Activated CD4-positive, alpha-beta T cell treated with anti-CD3 and anti-CD28 coated beads, Interleukin-2, amount 10 ng/mL, durations not matched to agents 7 days and 5 days (primary cell): ENCODE measurements at places on chromosomes 7 and 10.

DNA sequence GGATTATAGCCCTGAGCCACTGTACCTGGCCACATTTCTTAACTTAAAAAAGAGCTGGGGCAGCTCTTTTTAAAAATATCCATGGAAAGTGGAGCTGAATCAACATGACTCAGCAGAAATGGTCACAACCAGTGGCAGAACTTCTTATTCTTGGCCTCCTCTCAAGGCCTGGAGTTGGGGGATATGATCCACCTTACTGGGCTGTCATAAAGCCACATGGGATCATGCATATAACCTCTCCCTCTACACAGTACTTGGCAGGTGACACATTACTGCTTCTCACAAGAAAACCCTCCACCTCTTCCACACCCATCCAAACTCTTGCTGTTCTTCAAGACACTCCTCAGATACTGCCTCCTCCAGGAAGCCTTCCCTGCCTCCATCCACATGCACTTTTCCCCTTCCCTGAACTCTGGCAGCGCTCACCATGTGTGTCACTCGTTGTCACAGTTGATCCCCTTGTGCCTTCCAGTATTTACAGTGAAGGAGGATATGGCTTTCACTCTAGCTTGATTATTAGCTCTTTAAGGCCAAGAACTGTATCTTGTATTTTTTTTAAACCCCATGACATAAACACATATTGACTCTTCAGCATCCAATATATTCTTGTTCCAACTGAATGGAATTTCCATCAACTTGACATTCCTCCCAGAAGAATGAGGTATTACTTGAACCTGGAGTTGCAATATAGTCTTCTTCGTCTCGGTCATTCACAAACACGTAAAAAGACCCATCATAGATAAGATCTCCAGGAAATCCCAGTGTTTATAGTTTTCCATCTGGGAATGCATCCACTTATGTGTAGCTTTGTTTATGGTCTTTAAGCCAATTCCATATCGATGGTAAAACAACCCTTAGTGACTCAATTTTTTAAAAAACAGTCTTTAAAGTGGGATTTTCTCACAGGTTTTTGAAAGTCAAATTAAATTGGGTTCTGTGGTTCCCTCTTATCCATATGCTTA lies 85.5 kb downstream of the TBXAS1 start:
- no peak for DNase-seq

GRCh38 chr7:90276033-90276728 lies 31.2 kb downstream of the CFAP69 start:
- DNase-seq, result no peak

- no peak for DNase-seq
These were observed 96.9 kb downstream of the NT5C2 start for GRCh38 chr10:103096130-103096529.

DNA sequence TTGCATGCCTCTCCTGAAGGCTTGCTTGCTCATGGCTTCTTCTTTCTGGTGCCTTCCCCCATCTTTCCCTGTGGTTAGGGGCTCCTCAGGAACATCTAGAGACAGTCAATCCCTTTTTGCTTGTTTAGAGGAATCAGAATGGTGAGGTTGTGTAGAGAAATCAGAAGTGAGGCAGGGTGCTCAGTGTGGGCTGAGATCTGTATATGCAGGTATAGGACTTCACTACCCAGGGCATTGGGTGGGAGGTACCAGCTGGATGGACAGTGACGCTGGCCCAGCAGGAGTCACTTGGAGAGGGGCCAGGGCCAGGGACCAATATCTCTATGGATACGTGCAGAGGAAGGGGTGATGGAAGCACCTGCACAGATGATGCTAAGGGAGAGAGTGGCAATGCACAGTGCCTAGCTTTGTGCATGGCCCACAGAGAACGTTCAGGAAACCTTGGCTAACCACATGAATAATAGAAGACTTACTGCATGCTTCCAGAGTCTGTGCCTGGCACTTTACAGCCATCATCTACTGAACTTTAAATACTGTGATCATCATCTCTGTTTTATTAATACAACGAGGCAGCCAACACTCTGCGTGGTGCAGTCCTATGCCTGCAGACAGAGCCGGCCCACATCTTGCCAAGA lies 255.2 kb downstream of the ABCA13 start:
- DNase-seq, result no peak

GRCh38 chr10:12357525-12358151 lies 8.3 kb downstream of the CAMK1D start:
- no peak for DNase-seq
